ENCODE measurements at places on chromosomes 3 and 15. TPM values are rescaled to one million over a fixed set of nuclear protein-coding genes. Genes with fewer than 3 reads are reported as not detected.

Gene GPR87
- total RNA-seq, result not detected

Gene KLF15
- total RNA-seq, result 2.6 TPM

Gene RASGRF1
- total RNA-seq, result not detected

Gene CD276
- total RNA-seq, result 183 TPM

Gene ZNF501
- 5.5 TPM for total RNA-seq

Gene ACP3
- total RNA-seq, result 0.08 TPM

Gene SV2B
- total RNA-seq, result 0.12 TPM

Gene RARB
- 32.2 TPM for total RNA-seq

Gene TAGLN3
- total RNA-seq, result 0.38 TPM

Gene GNAT1
- not detected for total RNA-seq

Gene HCLS1
- 0.60 TPM for total RNA-seq

Gene HDC
- not detected for total RNA-seq

Gene ACAP2
- total RNA-seq, result 38.4 TPM

Gene BTD
- total RNA-seq, result 18.1 TPM

Gene KY
- total RNA-seq, result 1.9 TPM

Gene SLC35A5
- 18.0 TPM for total RNA-seq
